GM12892 (cell line): ENCODE measurements at places on chromosomes 4 and X.

- no peak for DNase-seq
Measured at GRCh38 chrX:11472879-11473278, 179.7 kb downstream of the AMELX start.

DNA sequence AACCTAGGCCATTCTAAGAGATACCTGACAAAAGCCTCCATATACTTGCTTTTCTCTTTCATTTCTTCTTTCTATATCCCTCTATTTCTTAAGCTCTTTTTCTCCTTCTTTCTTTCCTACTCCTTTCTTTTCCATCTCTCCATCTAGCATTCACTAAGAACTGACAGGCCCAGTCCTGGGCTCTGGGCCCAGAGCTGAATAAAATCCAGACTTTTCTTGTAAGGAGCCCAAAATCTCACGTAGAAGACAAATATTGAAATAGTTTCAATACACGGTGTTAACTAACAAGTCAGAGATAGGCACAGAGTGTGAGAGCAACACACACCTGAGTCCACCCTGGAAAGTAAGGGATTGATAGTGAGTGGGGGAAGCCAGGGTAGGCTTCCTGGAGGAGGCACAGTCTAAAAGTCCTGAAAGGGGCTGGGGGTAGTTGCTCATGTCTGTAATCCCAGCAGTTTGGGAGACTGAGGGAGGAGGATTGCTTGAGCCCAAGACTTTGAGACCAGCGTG, 73.2 kb upstream of the EFNB1 start:
- no peak for DNase-seq

- DNase-seq = no peak
Measured at GRCh38 chrX:70029863-70030262, 19.9 kb downstream of the AWAT2 start.

- no peak for DNase-seq
Measured at GRCh38 chrX:53133400-53133799, 39.5 kb downstream of the KANTR start.

DNA sequence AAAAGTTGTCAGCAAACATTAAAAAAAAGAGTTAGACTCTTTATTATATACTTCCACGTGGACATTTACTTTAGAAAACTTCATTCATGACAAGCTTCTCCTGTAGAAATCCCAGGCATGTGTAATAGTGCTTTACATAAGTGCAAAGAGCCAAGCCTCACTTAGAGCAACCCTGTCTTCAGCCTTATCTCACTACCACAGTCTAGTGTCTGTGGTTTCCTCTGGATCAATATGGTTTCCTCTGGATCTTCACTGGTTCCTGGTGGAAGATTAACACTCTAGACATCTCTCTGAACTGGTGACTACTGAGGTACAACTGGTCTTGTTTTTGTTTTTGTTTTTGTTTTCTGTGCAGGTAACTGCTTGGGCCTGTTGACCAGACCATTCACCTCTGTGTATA, 18.4 kb upstream of the ARMCX5 start:
- no peak for DNase-seq

DNA sequence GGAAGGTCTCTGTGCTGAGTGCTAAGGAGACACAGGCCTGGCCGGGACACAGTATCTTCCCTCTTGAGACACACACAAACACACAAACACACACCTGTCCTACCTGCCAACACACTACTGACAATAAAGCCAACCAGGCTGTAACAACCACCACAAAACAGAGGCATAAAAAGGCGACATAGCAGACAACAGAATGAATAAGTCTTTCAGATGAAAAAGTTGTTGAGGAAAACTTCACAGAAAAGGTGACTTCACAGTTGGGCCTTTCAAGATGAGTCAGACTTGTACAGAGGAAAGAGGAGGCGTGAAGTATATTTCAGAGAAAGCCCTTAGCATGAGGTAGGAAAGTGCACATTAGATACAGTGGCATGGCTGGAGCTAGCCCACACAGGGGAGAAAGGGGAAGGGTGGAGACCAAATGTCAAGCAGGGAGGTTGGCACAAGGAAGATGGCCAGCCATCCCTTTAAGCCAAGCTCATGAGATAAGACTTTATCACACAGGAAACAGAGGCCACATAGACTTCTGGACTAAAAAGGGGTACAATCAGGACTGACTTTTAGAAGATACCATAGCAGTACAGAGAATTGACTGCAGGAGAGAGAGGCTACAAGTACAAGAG, 54.0 kb downstream of the SLC9A7 start:
- peak; percentile 29 for DNase-seq

DNA sequence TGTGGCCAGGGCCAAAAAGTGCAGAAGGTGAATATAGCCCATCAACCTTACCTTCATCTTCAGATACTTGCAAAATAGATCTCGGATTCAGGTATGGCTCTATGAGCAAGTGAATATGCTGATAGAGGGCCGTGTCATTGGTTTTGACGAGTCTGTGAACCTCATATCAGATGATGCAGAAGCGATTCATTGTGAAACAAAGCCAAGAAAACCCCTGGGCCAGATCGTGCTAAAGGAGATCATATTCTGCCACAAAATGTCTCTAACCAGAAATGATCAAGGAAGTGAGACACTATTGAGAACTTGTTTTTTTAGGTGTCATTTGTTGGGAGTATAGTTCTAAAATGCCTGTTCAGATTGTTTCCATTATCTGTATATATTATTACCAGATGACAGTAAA, 48.3 kb downstream of the PDK3 start:
- no peak for DNase-seq

- no peak for DNase-seq
Measured at GRCh38 chrX:129682979-129683378, 28.2 kb upstream of the APLN start.

- DNase-seq = no peak
Measured at GRCh38 chrX:135391734-135392133, 30.0 kb upstream of the SMIM10L2A start.

DNA sequence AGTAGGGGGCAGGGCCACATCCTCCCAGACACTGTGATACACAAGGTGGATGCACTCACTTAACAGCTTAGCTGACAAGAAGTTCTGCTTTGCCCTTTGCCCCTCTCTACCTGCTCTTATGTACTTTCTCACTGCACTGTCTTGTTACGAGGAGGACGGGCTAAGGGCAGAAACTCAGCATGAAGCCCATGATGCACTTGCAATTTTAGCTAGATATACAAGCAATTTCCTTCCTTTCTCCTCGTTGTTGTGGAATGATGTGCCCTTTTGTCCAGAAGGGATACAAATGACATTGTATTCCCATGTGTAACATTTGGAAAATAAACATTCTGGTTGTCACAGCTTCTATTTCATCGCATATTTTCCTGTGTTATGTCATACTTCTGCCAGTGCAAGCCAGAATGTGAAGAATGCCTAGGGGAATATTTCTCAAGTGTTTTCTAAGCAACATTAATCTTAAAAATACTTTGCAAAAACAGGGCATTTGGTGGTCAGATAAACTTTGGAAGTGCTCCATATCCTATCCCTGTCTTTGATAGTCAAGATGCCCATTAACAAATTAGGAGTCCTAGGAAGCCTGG, 47.2 kb downstream of the MAOA start:
- no peak for DNase-seq

GRCh38 chr4:17168571-17168970, 270.1 kb upstream of the LDB2 start:
- no peak for DNase-seq

GRCh38 chrX:35625714-35626113, 172.4 kb upstream of the MAGEB16 start:
- no peak for DNase-seq

DNA sequence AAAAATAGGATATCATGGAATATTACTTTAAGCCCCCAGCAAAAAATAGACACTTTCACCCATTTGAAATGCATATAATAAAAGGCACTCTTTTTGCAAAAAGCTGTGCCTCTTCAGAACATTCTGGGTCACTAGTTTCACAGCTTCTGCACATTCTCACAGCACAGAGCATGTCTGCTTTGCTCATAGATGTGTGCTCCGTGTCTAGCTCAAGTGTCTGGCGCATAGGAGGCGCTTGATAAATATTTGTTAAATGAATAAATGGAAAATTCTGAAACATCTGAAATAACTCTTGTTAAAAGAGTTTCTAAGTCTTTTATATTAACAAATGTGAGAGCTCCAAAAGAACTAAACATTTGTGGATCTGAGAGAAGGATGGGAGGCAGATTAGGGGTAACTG, 275.2 kb downstream of the PTTG2 start:
- no peak for DNase-seq

DNA sequence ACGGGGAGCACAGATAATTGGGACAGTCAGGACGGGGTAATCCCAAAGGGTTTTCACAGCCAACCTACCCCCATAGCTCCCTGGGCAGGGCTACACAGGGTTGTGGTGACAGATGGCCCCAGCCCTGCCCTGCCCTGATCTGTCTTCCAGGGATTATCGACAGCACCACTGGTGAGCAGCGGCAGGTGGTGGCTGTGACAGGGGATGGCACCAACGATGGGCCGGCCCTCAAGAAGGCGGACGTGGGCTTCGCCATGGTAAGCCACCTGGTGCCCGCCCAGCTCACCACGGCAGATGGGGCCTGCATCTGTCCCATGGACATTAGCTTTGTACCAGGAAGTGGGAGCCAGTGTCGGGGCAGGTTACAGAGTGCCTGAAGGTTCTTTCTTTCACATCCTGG, 39.3 kb downstream of the ATP2B3 start:
- no peak for DNase-seq

- no peak for DNase-seq
Measured at GRCh38 chr4:130511776-130512175, 1415.8 kb downstream of the C4orf33 start.

DNA sequence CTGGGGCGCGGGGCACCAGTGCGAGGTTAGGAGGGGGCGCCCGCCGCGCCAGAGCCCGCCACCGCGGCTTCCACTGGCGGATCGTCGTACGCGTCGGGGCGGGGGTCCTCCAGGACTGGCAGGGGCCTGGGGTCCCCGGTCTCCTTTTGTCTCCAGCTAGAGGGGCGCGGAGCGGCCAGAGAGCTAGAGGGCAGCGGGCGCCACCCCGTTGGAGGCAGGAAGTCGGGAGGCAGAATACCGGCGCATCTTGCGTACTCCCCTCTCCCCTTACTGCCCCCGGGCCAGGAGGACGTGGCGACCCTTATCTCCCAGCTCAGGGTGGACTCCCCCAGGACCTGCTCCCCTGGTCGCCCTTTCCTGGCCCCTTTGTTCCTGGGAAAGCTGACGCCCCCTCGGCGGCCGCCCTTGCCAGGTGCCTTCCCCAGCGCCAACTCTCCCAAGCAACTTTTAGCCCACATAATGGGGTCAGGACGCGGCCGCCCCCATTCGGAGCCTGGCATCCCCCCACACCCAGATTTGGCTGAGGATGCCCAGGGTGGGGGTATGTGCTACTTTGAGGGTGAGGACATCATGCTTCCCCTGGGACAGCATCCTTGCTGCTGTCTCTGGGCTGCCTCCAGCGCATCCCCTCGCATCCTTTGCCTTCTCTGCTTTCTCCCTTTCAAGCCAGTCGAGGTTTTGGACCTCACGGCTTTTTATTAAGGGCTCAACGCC, 933 bp downstream of the CNKSR2 start:
- no peak for DNase-seq

DNA sequence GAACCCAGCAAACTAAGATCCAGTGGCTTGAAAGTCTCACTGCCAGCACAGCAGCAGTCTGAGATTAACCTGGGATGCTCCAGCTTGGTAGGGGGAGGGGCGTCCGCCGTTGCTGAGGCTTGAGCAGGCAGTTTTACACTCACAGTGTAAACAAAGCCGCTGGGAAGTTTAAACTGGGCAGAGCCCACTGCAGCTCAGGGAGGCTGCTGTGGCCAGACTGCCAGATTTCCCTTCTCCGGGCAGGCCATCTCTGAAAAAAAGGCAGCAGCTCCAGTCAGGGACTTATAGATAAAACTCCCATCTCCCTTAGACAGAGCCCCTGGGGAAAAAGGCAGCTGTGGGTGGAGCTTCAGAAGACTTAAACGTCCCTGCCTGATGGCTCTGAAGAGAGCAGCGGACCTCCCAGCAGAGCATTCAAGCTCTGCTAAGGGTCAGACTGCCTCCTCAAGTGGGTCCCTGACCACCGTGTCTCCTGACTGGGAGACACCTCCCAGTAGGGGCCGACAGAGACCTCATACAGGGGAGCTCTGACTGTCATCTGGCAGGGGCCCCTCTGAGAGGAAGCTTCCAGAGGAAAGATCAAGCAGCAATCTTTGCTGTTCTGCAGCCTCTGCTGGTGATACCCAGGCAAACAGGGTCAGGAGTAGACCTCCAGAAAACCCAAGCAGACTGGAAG, 45.1 kb upstream of the CDX4 start:
- DNase-seq = no peak

GRCh38 chr4:128649161-128649560, 160.3 kb upstream of the JADE1 start:
- DNase-seq = no peak

- DNase-seq = no peak
Measured at GRCh38 chr4:10344824-10345223, 112.4 kb downstream of the ZNF518B start.

- DNase-seq = no peak
Measured at GRCh38 chr4:70356185-70356584, 4.4 kb upstream of the SMR3A start.

DNA sequence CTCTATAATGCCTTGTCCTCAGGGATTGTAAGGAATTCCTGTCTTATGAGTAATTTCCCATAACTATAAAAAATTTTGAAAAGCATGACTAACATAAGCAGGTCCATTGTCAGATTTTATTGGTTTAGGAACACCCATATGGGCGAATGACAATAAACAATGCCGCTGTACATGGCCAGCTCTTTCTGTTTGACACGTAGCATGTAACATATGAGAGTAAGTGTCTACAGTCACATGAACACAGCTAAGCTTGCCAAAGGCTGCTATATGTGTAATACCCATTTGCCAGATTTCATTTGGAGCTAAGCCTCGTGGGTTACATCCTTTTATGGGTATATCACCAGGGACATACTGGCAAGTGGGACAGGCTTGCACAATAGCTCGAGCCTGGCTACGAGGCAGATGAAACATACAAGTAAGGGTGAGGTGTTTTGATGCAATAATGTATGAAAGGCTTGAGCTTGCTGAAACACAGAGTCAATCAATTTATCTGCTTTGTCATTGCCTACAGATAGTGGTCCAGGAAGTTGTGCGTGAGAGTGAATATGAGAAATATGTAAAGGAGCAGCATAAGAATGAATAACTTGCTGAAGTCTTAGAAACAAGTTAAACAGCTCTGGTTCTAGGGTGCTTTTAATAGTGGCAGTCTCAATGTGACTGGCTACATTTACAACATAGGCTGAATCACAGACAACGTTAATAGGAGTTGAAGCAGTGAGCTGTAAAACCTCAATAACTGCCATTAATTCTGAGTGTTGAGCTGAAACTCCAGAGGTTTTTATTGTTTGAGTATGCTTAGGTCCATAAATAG, 67.4 kb upstream of the UGT2B10 start:
- no peak for DNase-seq
